ENCODE measurements at places on chromosomes 16 and 17. TPM values are rescaled to one million over a fixed set of nuclear protein-coding genes. Genes with fewer than 3 reads are reported as not detected.

Gene CYGB
- total RNA-seq: not detected

- no peaks in the 10 kb centered on the region for H3K4me1 ChIP-seq
- no peak overlapping the region for H3K27ac ChIP-seq
- H3K27me3 ChIP-seq: no peaks in the 10 kb centered on the region
Measured at GRCh38 chr16:62831235-62831850, 795.1 kb upstream of the CDH8 start.

DNA sequence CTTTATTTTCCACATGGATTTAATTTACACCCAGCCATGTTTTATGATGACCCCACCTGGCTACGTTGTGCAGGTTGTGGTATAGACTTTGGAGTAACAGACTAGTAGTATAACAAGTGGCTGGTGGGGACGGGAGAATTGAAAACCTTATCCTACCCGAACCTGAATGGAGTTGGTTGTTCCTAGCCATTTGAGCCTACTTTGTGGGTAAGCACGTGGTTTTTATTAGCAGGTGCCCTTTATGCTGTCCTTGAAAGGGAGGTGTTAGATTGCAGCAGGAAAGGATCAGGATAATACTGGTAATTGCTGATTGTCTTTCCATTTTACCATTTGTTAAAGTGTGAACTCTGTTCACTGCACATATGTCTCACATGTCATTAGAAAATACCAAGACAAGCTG is 31.9 kb upstream of the PHAF1 start:
- no peak for DNase-seq
- peaks cover 28% of the 10 kb centered on the region for H3K36me3 ChIP-seq
- H3K4me1 ChIP-seq: no peaks in the 10 kb centered on the region
- no peak overlapping the region for H3K4me3 ChIP-seq

DNA sequence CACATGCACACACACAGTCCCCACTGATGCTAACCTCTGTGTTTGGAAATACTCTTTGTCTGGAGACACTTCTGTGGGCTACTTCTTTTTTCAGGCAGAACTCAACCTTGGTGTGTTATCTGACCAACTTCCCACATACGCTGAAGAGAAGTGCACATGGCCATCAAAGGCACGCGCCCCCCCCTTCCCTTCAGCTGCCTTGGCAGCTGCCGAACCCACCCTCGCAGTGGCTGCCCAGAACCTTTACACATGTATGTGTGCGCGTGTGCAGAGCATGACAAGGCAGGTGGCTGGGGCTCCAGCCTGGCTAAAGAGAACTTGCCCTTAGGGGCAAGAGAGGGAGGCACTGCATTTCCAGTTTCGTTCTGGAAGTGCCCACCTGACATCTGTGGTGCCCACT is 3.9 kb downstream of the RAPGEFL1 start:
- H3K27ac ChIP-seq: no peak overlapping the region
- no peaks in the 10 kb centered on the region for H3K27me3 ChIP-seq
- peaks cover 20% of the 10 kb centered on the region for H3K4me1 ChIP-seq
- no peak overlapping the region for H3K4me3 ChIP-seq
- DNase-seq: no peak

- no peak overlapping the region for H3K27ac ChIP-seq
- peaks cover 10% of the 10 kb centered on the region for H3K4me1 ChIP-seq
- H3K4me3 ChIP-seq: no peak overlapping the region
- H3K36me3 ChIP-seq: no peaks in the 10 kb centered on the region
Measured at GRCh38 chr17:47305302-47305923, 18.3 kb upstream of the EFCAB13 start.

DNA sequence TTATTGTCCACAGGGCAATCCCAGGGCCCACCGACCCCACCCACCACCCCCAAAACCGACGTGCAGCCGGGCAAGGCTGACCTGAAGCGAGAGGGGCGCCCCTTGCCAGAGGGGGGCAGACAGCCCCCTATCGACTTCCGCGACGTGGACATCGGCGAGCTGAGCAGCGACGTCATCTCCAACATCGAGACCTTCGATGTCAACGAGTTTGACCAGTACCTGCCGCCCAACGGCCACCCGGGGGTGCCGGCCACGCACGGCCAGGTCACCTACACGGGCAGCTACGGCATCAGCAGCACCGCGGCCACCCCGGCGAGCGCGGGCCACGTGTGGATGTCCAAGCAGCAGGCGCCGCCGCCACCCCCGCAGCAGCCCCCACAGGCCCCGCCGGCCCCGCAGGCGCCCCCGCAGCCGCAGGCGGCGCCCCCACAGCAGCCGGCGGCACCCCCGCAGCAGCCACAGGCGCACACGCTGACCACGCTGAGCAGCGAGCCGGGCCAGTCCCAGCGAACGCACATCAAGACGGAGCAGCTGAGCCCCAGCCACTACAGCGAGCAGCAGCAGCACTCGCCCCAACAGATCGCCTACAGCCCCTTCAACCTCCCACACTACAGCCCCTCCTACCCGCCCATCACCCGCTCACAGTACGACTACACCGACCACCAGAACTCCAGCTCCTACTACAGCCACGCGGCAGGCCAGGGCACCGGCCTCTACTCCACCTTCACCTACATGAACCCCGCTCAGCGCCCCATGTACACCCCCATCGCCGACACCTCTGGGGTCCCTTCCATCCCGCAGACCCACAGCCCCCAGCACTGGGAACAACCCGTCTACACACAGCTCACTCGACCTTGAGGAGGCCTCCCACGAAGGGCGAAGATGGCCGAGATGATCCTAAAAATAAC is 3.0 kb downstream of the SOX9 start:
- H3K4me1 ChIP-seq: peaks cover 3% of the 10 kb centered on the region
- H3K27me3 ChIP-seq: peaks cover 59% of the 10 kb centered on the region
- no peaks in the 10 kb centered on the region for H3K36me3 ChIP-seq
- DNase-seq: no peak

DNA sequence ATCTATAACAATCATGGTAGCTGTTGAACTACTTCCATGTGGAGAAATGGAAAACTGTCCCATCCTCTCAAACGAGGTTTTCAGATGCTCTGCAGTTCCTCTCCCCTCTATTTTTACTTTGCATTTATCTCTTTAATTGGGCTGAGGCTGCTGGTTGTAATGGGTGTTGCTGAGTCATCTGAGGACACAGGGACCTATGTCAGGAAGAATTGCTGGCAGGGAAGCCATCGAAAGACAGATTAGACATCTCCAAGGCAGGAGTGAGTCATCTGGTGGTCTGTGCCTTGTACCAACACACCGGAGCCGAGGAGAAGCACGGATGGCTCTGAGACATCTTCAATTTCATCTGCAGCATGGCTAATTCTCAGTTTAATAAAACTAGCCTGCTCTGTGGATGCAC is 394.5 kb downstream of the GRIN2A start:
- H3K27ac ChIP-seq: no peak overlapping the region
- DNase-seq: no peak
- H3K27me3 ChIP-seq: no peaks in the 10 kb centered on the region
- no peaks in the 10 kb centered on the region for H3K36me3 ChIP-seq

DNA sequence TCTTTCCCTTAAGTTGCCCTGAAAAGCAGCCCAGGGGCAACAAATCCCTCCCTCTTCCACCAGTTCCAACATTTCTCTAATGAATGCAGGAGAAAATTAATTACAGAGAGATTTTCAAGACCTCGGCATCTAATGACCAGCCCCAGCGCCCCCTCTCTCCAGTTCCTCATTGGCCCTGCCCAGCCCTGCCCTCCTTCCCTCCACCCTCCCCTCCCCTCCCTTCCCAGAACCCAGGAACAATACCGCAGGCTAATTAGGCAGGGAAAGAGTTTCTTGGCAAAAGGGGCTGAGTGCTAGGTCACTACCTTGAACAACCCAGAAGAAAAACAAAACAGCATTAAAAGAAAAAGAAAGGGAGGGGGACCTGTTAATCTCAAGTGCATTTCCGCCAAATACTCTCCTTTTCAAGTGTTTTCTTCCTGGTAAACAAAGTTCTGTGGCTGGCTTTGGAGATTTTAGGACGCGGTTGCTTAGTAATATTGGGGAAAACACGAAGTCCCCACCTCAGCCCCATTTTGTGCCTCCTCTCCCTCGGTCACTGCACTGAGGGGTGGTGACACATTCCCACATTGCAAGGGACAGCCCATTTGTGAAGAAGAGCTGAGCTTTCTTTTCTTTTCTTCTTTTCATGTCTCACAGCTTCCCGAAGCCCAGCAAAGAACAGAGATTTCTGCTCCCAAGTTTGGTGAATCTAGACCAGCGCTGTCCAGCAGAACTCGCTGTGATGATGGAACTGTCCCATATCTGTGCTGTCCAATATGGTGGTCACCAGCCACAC is 215.4 kb downstream of the SOX9 start:
- no peak overlapping the region for H3K27ac ChIP-seq
- H3K4me1 ChIP-seq: no peaks in the 10 kb centered on the region
- peaks cover 7% of the 10 kb centered on the region for H3K27me3 ChIP-seq
- H3K4me3 ChIP-seq: no peak overlapping the region
- no peaks in the 10 kb centered on the region for H3K36me3 ChIP-seq

DNA sequence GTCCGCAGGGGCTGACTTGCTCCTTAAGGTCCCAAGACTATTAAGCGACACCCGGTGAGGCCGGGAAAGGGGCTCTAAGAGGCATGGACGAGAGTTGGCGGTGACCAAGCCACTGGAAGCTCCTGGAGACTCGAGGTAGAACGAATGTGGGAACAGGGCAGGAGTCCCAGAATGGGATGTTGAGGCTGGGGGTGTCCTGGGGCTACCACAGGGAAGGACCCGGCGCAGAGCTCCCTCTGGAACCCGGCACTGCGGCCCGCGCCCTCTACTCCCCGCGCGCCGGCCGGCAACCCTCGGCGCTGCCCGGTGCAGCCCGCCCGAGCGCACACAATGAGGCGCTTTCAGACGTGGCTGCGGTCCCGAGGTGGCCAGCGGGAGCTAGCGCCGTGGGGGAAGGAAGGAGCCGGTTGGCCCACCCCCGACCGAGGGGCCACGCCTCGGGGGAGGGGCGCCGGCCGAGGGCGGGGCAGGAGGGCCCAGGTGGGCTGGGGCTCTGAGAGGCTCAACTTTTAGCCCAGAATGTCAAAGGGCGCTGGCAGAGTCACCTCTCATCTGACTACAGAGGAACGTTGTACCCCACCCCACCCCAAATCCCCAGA is at the start of gene CHST6:
Gene CHST6, minus strand, starts transcription at position 366 of the 599 bp plus-strand sequence. CDS start 15,613 bp downstream, outside the sequence.
- H3K4me3 ChIP-seq: peak within 1 kb of the TSS; percentile 12
- H3K27ac ChIP-seq: no peak within 1 kb of the TSS
- H3K4me1 ChIP-seq: peaks cover 8% of the 10 kb centered on the region
- H3K36me3 ChIP-seq: no peaks in the 10 kb centered on the region
